ENCODE measurements at places on chromosomes 2 and 18. TPM values are rescaled to one million over a fixed set of nuclear protein-coding genes. Genes with fewer than 3 reads are reported as not detected.

The MOCOS gene
- 1.3 TPM for total RNA-seq

The SERPINB10 gene
- not detected for total RNA-seq

The ZC3H6 gene
- total RNA-seq = 14.0 TPM

DNA sequence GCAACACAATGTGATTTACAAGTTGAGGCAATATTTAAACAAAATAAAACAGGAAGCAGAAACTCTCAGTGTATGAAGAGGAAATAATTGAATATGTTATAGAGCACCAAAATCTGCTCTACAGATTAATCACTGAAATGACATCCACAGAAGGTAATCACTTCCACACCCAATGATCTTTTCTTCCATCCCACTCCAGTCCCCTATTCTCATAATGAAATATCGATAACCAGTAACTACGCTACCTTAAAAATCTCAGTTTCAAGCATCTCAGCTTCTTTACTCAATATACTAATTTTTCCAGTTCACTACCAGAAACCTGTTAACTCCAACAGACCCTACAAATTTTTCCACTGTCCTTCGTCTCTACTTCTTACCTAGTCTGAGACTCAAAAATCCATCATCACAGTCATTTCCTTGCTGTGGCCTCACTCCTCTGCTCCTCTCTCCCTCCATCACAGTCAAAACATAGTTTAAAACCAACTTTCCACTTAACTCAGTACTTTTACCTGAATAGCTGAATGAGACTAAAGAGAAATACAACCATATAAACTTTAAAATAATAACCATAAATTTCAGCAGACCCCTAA lies 67.1 kb downstream of the MEMO1 start:
- H3K27me3 ChIP-seq = no peaks in the 10 kb centered on the region
- H3K36me3 ChIP-seq = no peaks in the 10 kb centered on the region
- no peaks in the 10 kb centered on the region for H3K4me1 ChIP-seq
- no peak overlapping the region for H3K4me3 ChIP-seq

DNA sequence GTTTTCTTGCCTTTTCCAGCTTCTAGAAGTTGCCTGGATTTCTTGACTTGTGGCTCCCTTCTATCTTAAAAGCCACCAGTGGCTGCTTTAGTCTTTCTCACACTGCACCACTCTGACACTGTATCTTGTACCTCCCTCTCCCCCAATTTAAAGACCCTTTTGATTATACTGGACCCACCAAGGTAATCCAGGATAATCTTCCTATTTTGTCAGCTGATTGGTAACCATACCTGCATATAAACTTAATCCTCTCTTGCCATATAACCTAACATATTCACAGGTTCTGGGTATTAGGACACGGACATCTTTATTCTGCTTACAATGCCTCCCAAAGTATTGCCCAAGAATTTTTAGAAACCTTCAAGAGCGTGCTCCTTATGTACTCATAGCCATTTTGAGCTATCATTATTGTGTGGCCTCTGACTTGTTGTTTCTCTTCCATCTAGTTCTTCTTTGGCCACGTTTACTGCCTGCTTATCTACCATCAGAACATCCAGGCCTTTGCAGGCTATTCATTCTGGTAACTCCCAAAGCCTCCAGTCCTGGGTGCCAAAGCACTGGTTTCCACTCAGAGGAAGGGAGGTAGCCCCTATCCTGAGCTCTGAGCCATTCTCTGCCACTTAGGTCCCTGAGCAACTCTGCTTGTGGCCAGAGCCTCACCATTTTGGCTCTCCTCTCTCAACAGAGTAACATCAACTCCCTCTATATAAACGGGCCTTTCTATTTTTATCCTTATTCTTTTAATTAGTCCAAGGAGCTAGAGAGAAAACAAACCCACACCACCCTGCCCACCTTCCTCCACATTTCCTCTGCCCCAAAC lies 70.8 kb downstream of the MYO3B start:
- no peak overlapping the region for H3K4me3 ChIP-seq
- H3K27me3 ChIP-seq = no peaks in the 10 kb centered on the region
- no peaks in the 10 kb centered on the region for H3K36me3 ChIP-seq
- no peaks in the 10 kb centered on the region for H3K4me1 ChIP-seq
- DNase-seq = no peak
- H3K27ac ChIP-seq = no peak overlapping the region

DNA sequence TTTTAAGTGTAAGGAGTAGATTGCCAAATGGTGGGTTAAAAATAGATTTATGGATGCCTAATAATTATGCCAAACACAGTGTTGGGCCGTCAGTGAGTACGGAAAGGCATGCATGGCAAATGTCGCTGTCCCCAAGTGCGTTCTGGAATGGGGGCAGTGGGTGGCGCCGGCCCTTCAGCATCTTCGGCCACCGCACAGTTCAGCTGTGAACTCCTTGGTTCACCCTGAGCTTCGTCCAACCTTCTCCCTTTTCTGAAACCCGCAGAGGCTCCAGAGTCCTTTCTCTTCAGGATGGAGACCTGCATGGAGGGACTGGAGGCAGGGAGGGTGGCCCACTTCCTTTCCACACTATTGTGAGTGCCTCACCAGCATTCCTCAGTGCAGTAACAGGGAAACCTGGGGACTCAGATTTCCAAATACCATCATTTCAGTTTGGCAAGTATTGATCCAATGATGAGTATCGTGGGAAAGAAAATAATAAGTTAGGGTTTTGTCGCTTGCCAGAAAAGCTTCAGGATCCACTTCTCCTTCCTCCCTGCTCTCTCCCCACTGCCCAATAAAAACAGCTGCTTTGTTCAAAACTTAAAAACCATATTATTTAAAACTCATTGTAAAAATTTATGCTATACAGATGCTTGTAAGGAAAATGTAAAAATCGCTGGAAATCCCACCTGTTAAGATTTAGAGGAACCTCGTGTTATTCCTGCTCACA lies 74.6 kb upstream of the TXNDC2 start:
- H3K4me1 ChIP-seq = peaks cover 22% of the 10 kb centered on the region
- H3K36me3 ChIP-seq = peaks cover 9% of the 10 kb centered on the region
- peaks cover 2% of the 10 kb centered on the region for H3K27me3 ChIP-seq
- no peak overlapping the region for H3K4me3 ChIP-seq
- H3K27ac ChIP-seq = no peak overlapping the region
- DNase-seq = no peak

DNA sequence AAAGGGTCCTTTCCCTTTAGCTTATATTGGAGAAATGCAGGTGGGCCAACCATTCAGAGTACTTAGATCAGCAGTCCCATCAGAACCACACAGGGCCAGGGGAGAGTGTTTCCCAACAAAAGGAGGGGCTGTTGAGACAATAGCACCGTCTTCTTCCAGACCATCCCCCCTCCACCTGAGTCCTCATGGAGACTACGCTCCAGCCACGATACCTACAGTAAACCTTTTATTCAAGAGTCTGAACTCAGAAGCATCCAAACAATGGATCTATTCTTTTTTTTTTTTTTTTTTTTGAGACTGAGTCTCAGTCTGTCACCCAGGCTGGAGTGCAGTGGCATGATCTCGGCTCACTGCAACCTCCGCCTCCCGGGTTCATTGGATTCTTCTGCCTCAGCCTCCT lies 25.7 kb upstream of the ZNF532 start:
- peaks cover 2% of the 10 kb centered on the region for H3K4me1 ChIP-seq
- DNase-seq = no peak
- H3K4me3 ChIP-seq = no peak overlapping the region
- no peak overlapping the region for H3K27ac ChIP-seq
